ENCODE measurements at places on chromosomes 16 and 17.
A peak's percentile ranks its signal among the peaks of the same experiment; 100 is the strongest.

DNA sequence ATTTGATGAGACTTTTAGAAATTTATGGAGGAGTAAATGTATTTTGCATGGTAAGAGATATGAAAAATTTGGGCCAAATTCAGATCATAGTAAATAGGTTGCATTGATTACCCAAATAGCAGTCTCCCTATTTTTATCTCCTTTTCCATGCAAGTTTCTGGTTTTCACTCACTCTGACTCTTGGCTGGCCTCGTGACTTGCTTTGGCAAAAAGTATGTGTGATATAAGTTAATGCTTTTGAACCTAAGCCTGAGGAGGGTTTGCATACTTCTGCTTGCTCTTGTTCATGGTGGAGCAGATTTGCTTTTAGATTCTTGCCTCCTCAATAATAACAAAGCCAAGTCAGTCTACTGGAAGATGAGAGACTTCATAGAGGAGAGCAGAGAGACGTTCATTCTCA lies 1045.9 kb upstream of the CDH8 start:
- no peak for DNase-seq

DNA sequence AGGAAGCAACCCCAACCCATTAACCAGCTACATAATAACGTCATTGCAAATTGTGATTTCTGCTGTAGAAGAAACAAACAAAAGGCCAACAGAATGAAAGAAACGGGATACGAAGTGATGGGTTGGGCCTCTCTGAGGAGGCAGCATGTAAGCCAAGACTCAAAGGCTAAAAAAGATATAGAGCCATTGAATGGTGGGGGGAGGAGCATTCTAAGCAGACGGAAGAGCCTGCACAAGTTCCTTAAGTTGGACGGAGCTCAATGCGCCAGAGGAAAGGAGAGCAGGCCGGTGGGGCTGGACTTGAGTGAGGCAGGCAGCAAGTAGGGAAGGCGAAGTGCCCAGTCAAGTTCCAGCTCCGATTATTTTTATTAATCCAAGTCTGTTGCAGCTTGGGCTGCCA lies 160.3 kb downstream of the SHISA9 start:
- DNase-seq = no peak

GRCh38 chr16:85674418-85674755 lies 14.4 kb downstream of the GINS2 start:
- DNase-seq = no peak

GRCh38 chr17:56064506-56064905 lies 88.8 kb upstream of the ANKFN1 start:
- no peak for DNase-seq

- DNase-seq = no peak
Measured at GRCh38 chr16:57959121-57959520, 11.8 kb downstream of the CNGB1 start.

DNA sequence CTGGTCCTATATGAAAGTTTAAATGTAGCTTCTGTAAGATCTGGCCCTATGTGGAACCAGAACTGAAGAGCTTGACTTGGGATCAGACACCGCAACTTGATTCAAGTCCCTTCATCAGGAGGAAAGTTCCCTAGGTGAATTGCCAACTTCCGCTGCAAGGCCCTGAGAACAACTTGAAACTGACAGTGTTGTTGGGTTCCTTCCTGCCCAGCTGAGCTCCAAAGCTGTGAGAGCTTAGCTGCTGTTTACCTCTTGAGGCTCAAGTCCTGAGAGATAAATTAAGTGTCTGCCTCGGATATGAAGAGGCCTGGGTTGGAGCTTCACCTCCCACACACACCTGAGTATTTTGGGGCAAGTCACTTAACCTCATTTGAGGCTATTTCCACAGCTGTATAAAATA lies 44.7 kb downstream of the REXO5 start:
- DNase-seq = no peak

DNA sequence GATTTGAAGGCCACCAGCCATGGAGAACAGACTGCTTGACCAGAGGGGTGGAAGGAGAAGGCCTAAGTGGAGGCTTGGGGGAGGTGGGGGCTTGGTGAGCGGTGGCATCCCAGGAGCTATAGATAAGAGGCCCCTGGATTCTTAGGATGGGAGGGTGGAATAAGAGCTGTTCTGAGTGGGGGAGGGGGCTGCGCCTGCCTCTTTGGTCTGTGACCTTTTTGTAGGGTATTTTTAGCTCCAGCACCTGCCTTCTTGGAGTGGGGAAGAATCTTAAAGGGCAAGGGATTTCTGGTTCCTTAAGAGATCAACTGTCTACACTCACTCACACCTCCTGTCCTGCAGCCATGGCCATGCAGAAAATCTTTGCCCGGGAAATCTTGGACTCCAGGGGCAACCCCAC lies 567 bp downstream of the ENO3 start:
- no peak for DNase-seq

- no peak for DNase-seq
Measured at GRCh38 chr17:36889770-36890349, 47.4 kb upstream of the LHX1 start.

DNA sequence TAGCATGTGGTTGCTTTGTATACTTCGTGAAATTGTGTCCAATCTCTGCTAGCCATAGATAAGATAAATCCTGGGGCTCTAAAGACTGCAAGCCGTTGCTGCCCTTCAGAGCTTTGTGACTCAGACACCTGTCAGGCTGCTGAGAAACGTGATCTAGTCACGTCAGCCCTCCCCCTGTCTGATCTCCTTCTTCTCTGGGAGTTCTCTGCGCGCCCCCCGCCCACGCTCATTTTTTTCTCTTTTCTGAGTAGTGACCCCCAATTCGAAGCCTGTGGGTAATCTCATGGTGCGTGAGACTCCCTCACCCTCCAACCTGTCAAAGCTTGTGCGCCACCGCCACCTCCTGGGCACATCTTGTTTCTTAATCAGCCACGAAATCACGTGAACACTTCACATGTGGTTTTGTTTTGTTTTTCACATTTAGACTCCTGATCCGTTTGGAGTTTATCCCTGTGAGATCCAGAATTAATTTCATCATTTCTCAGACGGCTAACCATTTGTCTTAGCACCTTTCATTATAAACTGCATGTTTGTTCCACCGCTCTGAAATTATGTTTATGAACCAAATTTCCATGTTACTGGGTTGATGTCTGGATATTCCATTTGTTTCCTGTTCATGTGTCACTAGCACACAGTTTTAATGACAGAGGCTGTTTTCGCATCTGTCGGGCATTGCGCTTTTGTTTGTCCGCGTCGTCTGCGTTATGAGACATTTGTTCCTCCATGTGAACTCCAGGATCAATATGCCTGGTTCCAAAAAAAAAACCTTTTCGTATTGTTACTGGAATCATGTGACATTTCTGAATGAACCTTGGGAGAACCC lies 977 bp upstream of the ZNF778 start:
- peak; percentile 87 for DNase-seq

DNA sequence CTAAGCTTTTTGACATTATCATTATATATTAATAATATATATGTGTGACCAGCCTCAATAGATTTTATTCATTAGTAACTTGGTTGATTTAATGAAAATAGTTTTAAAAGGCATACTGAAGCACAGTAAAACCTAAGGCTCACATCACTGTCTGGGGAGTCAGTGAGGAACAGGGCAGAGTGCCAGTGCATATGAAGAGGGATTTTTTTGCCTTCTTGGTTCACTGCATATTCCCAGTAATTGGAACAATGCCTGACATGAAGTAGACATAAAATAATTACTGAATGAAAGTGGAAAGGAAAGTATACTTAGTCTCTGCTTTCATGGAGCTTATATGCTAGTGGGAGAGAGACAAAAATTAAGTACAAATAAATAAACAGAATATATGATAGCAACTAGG lies 81.1 kb downstream of the FTO start:
- no peak for DNase-seq

- no peak for DNase-seq
Measured at GRCh38 chr16:12470311-12471229, 333.1 kb downstream of the CPPED1 start.

GRCh38 chr16:89173174-89173921 lies 1.8 kb downstream of the CDH15 start:
- no peak for DNase-seq

- no peak for DNase-seq
Measured at GRCh38 chr16:88655053-88655732, 4.3 kb upstream of the CYBA start.

DNA sequence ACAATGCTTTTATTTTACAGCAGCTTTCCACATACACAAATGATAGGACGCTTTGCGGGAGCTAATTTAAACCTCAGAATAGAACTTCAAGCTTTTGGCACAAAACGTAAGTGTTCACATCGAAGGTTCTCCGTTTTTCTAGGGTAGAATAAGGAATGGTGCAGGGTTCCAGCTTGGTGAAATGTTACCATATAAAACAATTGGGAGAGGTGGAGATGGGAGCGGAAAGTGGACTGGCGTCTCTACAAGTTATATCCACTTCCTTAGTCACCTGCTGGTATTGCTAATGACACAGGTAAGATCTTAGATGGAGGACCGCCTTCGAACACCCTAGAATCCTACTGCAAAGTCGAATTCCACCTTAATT lies 1.7 kb upstream of the NXN start:
- DNase-seq = no peak

GRCh38 chr17:1469231-1469852 lies 13.3 kb upstream of the CRK start:
- DNase-seq = no peak

DNA sequence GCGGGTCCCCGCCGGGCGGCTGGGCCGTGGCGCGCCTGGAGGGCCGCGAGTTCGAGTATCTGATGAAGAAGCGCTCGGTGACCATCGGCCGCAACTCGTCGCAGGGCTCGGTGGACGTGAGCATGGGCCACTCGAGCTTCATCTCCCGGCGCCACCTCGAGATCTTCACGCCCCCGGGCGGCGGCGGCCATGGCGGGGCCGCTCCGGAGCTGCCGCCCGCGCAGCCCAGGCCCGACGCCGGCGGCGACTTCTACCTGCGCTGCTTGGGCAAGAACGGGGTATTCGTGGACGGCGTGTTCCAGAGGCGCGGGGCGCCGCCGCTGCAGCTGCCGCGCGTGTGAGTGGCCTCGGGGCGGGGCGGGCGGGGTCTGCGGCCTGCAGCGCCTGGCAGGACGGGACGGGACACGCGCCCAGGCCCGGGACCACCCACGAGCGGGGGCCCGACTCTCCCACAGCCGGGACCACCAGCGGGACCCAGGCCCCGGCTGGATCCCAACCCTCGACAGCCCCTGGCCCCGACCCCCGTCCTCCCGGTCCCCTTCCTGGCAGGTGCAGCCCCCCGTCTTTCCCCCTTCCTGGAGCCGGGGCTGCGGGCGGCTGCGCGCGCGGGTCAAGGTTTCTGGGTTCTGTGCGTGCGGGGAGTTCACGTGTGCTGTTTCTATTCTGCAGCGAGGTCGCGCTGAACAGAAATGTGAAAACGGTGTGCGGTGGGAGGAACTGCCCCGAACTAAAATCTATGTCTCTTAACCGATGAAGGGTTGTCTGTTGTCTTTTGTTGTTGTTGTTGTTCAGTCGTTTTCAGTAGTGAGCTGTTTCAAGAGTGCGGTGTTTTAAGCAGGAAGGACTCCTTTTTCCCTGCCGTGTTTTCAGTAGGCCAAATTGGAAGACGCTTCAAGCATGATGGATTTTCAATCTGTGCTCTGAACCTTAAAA lies 705 bp downstream of the FOXK2 start:
- DNase-seq = peak; percentile 54

DNA sequence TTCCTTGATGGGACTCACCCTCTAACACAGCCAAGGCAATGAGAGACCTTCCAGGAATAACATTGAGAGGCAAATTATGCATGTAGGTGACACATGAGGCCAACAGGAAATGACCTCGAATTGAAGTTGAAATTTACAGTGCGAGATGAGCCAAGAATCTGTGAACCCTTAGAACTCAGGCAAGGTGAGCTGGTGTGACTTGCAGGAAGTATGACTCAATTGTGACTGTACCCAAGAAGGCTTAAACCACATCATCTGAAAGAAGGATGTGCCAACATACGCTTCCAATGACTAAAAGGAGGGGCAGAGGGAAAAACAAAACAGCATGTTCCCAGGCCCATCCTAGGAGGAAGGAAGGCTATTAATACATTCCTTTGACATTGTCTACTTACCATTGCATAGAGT lies 44.8 kb downstream of the PITPNC1 start:
- no peak for DNase-seq

- no peak for DNase-seq
Measured at GRCh38 chr17:73389411-73389810, 77.6 kb upstream of the CDC42EP4 start.

GRCh38 chr17:68792042-68792685 lies 163.0 kb downstream of the ABCA8 start:
- no peak for DNase-seq

- DNase-seq = no peak
Measured at GRCh38 chr16:75231570-75231969, 12.8 kb downstream of the CTRB1 start.

DNA sequence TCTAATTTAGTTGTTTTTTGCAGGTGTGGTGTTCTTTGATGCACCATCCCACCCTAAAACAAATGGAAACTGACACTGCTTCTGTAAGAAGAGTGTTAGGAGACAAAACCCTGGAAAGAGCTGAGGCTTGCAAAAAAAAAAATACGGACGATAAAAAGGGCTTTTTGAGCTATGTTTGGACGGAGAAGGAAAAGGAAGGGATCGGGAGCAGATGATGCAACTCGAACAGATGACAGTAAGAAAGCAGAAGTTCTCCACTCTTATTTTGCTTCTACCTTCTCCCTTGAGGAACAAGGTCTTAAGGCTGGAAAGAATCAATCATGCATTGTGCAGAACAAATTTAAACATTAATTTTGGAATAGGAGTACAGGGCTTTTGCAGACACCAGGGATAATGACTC lies 136.7 kb downstream of the MAF start:
- no peak for DNase-seq

DNA sequence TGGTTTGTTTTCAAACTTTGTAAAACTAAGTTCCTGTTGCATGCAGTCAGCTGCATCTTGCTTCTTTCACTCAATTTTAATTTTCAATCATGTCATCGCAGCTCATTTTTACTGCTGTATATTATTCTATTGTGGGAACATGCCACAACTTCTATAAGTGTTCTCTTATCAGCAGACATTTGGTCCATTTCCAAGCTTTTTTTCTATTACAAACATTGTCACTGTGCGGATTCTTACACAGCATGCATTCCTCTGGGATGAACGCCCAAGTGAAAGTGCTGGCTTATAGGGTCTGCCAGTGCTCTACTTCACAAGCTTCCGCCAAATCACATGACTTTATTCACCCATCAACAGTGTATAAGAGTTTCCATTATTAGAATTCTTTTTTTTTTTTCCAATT lies 22.7 kb downstream of the GINS3 start:
- DNase-seq = no peak

GRCh38 chr17:54494721-54495715 lies 405.6 kb upstream of the TOM1L1 start:
- peak; percentile 49 for DNase-seq

- peak; percentile 98 for DNase-seq
Measured at GRCh38 chr17:43907425-43907981, at the start of gene MPP2. Gene MPP2 (minus strand): TSS chr17:43907536. CDS start chr17:43904460, 3,076 bp downstream.

GRCh38 chr17:43033948-43034881 lies 9.2 kb downstream of the RND2 start:
- DNase-seq = peak; percentile 82

All from retina (tissue), 1 donor.